NCI-H2029 (cell line): ENCODE measurements at places on chromosomes 16 and 17.

DNA sequence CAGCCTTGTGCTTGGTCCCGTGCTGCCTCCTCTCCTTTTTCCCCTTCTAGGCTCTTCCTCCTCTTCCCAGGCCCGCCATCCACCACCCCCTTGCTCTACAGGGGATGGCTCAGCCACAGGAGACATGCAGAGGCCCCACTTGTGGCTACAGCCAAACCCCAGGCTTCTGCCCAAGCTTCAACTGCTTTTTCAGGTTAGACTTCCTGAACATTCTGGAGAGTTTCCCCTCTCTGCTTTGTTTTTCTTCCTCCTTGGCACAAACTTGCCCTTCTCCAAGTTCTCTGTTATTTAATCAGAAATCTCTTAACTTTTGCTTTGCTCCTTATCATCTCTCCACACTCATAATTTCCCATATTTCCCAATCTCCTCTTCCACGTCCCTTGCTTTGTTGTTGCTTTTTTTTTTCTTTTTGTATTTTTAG is 18.3 kb upstream of the HAS3 start:
- DNase-seq: no peak

DNA sequence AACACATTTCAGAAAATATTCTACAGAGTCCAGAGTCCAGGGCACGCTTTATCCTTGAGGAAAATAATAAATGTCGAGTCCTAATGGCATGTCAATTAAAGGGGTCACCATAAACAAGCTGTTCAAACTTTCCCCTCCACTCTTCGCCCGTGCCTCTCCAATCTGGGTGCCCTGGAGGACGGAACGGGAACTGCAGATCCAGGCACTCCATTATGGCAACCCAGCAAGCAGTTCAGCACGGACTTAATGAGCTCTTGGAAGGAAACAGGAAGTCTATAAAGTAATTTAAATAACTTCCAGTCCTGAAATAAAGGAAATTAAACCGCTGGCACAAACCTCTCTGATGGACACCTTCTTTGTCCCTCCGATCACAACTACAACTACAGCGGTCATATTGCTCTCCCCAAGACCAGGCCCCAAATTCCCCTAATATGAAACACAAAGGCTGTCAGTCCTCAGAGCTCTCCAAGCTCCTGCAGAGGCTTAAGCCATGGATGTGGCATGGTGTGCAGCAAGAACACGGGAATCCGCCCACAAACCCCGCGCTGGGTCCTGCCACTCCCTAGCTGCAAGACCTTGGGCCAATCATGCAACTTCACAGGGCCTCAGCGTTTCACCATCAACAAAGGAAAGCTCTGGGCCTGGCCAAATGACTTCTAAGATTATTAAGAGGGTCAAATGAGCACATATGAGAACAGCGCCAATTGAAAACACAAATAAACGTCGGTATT is 52.6 kb downstream of the ZFHX3 start:
- DNase-seq: no peak

DNA sequence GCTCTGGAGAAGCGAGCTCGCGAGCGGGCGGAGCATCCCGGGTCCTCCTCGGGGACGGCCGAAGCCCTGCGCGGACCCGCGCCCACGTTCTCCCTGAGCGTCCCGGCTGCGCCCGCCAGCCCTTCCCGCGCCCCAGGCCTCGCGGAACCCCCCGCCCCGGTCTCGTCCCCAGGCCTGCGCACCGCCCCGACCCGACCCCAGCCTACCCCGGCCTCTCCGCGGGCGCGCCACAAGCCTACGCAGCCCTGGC is 159 bp downstream of the USP36 start:
- no peak for DNase-seq

DNA sequence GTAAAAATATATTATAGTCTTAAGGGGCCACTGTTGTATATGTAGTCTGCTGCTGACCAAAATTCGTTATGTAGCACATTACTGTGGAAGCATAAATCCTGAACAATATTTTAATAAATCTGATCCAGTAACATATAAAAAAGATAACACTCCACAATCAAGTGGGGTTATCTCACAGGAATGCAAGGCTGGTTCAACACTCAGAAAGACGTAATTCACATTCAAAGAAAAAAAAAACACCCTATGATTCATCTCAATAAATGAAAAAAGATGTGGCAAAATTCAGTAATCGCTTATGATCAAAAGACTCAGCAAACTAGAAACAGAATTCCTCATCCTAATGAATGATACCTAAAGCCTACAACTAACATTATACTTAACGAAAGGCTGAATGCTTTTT is 47.8 kb downstream of the CREBBP start:
- DNase-seq: no peak

- DNase-seq: peak; percentile 38
Measured at GRCh38 chr17:80742091-80742490, 197.5 kb downstream of the RPTOR start.

GRCh38 chr17:28723159-28723835 is 2.7 kb downstream of the TLCD1 start:
- no peak for DNase-seq

GRCh38 chr17:77706938-77707337 is 251.6 kb upstream of the TNRC6C start:
- DNase-seq: no peak

DNA sequence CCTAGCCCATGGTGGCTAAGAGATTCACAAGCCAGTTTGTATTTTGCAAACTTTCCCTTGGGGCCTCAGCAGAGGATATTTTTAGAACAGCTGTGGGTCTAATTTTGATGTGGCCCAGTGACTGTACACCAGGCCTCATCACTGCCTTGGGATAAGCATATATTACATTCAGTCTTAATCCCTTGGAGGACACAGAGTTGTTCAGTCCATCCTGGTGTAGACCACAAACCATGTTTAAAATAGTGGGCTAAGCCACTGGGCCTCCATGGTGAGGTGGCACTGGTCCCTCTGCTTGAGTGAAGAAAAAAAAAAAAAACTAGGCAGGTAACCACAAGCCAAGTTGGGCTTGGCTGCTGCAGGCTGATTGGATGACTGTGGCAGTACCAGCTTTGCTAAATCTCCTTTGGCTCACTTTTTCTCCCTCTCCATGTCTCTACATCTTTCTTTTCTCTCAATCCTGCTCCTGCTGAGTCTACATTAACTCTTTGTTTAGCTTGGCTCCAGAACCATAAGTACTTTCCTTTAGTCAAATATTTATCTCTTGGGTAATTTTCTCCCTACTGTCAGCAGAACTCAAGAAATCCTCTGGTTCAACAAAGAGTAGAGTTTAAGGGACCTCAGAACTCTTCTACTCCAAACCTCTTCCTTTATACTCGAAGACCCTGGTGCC is 120.0 kb upstream of the TBX2 start:
- DNase-seq: no peak

DNA sequence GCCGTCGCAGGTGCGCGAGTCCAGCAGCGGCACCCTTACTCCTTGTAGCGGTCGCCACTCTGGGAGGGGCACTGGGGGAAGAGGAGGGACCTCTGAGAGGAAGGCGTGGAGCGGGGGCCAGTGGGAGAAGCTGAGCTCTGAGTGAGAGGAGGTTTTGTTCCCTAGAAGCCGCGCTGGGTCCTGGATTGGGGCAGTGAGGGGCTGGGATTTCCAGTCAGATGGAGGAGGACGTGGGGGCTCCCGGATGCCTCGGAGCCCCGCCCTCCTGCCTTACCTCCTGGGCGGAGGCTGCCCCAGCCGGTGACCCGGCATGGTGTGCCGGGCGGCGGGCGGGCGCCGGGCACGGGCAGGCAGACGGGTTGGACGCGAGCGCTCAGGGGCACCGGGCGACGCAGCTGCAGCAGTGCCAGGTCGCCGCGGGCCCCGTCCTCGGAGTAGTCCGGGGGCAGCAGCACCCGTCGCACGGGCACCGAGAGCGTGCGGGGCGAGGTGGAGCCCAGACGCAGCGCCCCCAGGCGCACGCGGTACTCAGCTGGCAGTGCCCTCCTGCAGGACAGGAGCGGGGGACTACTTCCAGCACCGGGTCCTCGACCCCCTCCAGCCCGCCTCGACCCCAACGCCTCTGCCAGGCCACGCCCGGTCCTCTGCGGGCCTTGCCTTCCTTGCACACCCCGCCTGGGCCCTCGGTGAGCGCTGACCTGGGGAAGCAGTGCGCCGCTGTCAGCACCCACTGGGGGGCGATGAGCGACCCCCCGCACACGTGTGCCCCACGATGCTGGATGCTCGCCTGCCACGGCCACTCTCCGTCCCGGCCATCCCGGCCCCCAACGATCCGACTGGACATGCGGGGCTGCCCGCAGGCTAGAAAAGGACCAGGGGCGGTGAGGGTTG is 2.0 kb downstream of the PRSS33 start:
- DNase-seq: no peak

DNA sequence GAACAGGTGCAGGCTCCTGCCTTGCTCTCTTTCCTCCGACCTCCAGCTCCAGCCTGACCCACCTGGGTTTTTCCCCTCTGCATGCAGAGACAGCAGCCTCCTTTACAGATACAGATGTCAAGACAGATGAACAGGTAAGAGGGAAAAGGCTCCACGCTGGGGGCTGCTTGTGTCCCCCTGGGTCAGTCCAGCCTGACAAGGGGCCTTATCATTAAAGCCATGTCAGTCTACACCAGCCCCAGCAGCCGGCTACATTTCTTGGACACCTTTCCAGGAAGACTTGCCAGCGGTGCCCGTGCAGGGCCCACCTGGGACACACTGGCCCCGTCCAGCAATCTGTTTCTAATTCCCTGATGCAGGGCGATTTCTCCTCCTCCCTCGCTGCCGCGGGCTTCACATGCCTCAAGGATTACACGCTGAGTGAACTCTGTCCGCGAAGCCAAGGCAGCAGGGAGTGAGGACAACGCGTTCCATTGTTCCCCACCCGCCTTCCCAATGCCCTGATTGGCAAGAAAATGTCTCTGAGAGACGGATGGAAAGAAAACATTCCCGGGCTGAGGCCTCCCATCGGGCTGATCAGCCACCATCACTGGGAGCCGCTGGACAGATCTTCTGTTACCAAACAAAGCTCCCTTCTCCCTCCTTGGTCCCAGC is 184.7 kb downstream of the C16orf95 start:
- no peak for DNase-seq

GRCh38 chr16:83603723-83604570 is 203.8 kb upstream of the HSBP1 start:
- DNase-seq: no peak

DNA sequence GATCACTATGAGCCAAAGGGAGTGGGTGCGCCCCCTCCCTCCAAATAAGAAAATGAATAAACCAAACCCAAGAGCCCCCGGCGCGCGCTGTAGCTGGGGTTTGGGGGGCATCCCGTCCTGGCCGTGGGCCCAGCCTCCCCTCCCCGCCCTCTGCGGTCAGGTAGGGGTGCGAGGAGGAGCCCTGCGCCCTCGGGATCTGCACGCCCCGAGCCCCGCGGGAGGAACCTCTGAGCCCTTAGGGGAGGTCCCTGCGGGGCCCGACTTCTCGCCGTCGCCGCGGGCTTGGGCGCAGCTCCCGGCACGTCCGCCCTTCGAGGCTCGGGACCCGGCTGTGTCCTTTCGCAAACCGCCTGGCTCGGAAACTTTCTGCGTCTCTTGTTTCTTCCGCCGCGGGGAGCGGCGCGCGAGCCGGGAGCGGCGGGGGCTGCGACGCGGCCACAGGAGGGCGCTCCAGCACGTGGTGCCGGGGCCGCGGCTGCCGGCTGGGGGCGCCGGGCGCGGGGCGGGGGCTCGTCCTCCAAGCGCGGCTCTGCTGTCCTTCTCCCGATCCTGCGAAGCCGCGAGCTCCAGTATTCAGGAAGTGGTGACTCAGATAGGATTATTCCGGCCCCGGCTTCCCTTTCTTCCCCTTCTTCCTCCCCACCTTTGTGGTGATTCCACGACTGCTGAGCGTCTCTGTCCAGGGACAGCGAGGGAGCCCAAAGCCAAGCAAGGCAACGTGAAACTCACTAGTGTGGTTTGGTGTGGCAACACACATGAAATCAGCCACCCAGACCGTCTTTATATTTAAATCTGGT is 1.6 kb downstream of the PITPNC1 start:
- peak; percentile 51 for DNase-seq

- peak; percentile 59 for DNase-seq
Measured at GRCh38 chr17:63600569-63601438, at the start of gene TACO1. TSS of gene TACO1 (plus strand) at chr17:63600895. CDS start at chr17:63601084, 189 bp downstream.

DNA sequence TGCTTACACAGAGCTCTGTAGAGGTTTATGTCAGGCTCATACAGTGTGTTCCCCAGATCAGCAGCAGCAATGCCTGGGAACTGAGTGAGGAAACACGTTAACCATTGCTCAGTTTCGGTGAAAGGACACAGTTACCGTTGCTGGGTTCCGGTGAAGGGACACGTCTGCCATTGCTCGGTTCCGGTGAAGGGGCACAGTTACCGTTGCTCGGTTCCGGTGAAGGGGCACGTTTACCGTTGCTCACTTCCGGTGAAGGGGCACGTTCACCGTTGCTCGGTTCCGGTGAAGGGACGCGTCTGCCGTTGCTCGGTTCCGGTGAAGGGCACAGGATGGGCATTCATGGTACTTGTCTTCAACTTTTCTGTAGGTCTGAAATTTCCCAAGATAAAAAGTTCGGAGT is 81.7 kb downstream of the MRM3 start:
- no peak for DNase-seq

GRCh38 chr17:67672592-67673335 is 45.0 kb upstream of the NOL11 start:
- DNase-seq: peak; percentile 91

DNA sequence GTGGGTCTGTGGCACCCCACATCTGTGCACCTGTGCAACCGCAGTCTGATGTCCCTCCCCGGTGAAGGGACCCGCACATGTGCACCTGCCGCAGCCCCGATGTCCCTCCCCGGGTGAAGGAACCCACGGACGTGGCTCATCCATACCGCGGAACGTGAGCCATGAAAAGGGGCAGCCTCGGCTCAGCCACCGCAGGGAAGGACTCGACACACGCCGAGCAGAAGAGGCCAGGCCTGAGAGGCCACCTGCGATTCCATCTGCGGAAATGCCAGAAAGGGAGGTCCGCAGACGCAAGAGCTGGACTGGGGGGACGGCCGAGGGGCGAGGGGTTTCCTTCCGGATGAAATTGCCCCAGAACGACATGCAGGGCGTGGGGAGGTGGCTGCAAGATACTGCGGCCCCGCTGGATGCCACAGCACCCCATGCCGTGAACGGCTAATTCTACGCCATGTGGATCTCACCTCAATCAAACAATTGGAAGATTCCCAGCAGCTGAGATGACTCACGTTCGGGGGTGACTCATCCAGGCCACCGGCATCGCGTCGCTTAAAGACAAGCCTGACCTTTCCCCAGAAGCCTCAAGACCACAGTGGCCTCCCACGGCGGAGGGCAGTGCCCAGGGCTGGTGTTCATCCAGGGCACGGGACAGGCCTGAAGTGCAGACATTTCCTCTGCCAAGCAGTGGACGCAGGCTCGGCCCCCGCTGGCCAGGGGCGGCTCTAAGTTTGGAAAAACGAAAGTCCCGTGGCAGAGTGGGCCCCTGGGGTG is 21.0 kb downstream of the SOX8 start:
- no peak for DNase-seq
